ENCODE measurements at places on chromosomes 6 and 20.

- DNase-seq: no peak
Observed at GRCh38 chr20:44111712-44112335, 75.2 kb downstream of the JPH2 start.

DNA sequence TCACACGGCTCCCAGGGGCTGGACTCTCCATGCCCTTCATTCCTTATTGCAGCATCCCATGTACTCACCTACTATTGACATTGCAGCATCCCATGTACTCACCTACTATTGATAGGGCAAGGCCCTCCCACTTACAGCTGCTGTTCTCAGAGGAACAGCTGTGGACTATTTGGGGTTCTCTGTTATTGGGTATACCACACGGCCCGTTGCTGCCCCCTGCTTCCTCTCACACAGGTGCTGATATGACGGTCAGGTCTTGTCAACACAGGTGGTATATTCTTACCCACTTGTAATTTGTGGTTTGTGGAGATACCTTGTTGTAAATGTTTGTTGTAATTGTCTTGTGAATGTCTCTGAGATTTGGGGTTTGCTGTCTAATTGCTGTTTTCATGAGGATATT, 18.8 kb downstream of the ALDH5A1 start:
- DNase-seq: no peak

DNA sequence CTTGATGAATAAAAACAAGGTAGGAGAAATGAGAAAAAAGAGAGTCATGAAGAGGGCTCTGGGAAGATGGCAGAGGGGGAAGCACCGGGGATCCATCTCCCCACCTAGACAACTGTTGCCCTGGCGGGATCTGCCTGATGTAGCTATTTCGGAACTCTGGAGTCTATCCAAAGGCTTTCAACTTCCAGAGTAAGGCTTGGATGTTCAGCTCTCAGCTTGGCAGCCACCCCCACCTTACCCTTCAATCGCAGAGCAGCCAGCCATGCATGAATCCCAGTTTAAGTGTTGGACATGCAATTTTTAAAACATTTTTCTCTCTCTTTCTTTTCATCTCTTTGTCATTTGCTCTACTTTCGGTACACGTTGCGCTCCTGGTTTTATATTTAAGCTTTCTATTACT, 275.9 kb upstream of the EXOC2 start:
- no peak for DNase-seq

- DNase-seq: no peak
Observed at GRCh38 chr6:11132194-11132888, 20.8 kb upstream of the ERVFRD-1 start.

DNA sequence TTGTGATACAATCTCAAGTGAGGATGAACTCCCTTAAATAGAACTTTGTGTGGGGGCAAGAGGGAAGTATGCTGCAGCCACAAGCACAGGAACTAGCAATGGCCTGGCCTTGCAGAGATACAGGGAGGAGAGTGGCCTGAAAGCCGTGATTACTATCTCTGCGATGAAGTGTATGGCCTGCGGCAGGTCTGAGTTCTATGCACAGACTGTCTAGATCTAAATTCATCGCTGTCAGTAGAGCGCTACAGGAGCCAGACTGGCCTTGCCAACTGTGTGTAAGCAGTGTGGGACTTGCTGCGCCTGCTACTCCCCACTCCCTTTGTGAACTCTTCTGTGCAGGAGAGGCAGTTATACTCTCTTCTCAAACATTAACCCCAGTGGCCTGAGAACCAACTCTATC, 997.0 kb downstream of the GRIK2 start:
- no peak for DNase-seq

DNA sequence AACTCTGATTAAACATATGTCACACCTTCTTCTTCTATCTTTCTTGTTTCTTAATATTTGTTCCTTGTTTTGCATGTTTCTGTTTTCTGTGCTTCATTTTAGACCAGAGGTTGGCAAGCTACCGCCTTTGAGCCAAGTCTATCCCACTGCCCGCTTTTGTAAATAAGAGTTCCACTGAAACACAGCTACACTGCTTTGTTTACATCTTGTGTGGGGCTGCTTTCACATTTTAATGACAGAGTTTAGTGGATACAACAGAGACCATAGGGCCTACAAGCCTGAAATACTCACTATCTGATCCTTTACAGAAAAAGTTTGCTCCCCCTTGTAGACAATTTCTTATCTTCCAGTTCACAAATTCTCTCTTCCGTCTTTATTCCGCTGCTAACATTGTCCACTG, 109.4 kb upstream of the SPACA1 start:
- DNase-seq: no peak

- DNase-seq: no peak
Observed at GRCh38 chr6:57068061-57068460, 21.6 kb downstream of the KIAA1586 start.

GRCh38 chr20:42435230-42435629, 754.5 kb downstream of the PTPRT start:
- DNase-seq: no peak

GRCh38 chr6:129920103-129920798, 59.1 kb upstream of the TMEM244 start:
- no peak for DNase-seq

DNA sequence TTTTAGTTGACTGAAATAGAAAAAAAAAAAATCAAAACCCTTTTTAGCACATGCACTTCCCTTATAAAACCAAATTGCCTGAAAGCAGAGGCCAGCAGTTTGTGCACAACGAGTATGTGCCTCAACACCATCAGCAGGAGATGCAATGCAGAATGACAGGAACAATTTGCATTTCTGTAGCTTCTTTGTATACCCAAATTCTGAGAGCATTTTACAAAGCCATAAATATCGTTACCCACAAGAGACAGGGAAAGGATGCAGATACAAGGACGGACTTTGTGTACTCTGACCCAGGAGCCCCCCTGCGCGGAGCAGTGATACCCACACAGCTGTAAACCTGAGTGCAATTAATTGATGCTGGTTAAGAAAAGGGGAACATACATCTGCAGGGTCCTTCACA, 285.6 kb downstream of the PRKN start:
- no peak for DNase-seq

GRCh38 chr6:55994531-55994930, 119.1 kb upstream of the BMP5 start:
- DNase-seq: no peak

GRCh38 chr6:36946526-36946925, 8.0 kb upstream of the PI16 start:
- peak; percentile 49 for DNase-seq

DNA sequence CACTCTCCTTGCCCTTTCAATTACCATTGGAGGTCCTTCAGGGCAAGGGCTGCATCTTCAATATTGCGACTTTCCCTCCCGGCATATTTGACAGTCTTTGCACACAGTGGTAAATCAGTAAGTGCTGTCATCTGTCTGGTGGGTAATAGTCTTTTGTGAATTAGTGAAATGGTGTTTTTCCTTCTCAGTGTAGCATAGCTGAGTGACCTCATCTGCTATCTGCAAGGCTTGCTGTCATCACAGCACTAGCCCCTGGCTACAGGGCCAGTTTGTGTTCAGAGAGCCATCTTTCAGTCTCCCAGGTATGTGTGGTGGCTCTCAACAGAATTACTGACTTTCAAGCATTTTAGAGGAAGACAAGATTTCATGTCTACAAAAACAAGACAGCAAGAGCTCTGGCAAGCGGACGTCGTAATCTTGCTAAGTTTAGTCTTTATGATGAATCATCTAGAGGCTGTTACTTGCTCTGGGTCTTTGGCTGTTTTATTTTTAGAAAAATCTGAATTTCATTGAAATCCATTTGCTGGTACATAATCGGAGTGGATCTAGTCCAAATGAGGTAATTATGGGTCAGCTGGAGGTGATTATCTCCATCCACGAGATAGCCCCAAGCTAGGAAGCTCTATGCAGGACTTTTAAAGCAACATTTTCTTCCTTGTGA, 528.9 kb downstream of the EPM2A start:
- no peak for DNase-seq

- no peak for DNase-seq
Observed at GRCh38 chr6:64777941-64778785, 928.9 kb downstream of the EYS start.

DNA sequence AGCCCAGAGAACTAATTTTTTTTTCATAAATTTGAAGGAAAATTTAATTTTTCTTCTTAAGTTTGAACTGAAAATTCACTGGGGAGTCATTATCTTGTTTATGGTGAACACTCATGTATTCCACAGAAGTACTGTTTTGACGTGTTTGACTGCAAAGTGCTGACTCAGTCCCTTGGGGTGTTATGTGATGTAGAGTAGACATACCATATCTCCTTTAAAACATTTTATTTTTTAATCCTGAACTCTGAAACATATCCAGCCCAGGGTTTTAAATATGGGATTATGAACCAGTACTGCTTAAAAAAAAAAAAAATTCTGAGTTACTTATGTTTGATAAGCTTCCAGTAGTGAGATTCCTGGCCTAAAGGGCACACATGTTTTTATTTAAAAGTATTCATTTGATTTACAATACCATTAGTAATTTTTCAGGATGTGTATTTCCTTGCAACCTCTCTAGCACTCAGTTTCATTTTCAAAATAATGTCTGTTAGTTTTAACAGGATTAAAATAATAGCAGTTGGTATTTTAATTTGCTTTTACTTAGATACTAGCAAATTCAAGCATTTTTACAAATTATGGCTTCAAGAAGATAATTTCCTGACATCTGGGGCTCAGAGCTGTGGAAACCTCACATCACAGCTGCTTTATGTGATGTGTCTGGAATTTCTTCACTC, 81.7 kb upstream of the PDE10A start:
- DNase-seq: no peak

DNA sequence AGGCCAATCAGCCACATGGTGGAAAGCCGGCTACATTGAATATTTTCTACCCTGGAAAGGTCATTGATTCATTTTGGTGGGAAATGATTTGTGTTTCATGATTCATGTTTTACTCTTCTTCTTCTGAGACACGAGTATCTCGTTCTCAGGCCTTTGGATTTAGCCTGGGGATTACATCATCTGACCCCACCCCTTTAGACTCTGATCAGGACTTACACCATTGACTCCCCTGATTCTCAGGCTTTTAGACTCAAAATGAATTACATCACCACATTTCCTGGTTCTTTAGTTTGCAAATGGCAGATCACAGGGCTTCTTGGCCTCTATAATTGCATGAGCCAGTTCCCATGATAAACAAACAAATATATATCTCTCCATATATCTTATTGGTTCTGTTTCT, 228.8 kb downstream of the ADGRG6 start:
- DNase-seq: no peak

GRCh38 chr6:129895692-129896091, 34.6 kb upstream of the TMEM244 start:
- DNase-seq: no peak

GRCh38 chr20:10419550-10420133, 14.4 kb downstream of the MKKS start:
- no peak for DNase-seq

DNA sequence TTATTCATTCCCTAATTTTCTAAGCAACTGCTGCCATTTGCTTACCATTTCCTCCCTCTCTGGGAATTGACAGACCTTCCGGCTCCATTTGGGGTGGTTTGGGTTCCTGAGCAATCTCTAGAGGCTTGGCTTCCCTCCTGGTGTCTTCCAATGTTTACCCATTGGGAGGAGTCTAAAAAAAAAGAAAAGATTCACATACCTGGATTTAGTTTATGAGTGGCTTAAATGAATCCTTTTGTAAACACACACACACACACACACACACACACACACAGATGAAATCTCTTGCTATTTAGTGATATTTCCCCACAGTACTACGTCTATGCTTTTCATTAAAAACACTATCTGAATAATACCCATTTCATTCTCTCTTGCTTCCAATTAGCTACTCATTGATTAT, 48.3 kb upstream of the TRAF3IP2 start:
- DNase-seq: no peak

- DNase-seq: no peak
Observed at GRCh38 chr6:20606831-20607230, 72.6 kb downstream of the CDKAL1 start.

DNA sequence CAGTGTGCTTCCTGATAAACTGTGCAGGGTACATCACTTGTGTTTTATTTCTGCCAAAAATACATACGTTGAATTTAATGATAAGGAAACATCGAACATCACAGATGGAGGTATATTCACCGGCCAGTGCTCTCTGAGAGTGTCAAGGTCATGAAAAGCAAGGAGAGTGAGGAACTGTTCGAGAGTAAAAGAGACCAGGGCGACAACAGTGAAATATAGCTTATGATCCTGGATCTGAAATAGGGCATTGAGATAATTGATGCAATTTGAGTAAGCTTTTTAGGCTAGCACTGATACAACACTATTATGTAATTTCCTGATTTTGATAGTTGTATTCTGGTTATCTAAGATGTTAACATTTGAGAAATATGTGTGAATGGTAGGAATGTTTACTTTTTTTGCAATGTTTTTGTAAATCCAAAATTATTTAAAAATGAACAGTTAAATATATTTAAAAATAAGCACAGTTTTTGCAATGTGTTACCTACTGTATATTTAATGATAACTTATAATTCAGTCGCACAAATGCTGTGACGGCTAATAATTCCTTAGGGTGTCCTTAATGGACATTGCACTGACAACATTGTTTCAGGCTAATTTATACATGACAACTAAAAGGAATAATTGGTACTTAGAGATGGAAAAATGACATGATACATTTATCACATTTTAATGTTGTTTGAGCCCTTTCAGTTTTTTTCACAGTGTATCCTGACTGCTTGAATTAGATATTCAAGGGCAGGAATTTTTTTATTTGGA, 9.9 kb downstream of the RAB32 start:
- no peak for DNase-seq

DNA sequence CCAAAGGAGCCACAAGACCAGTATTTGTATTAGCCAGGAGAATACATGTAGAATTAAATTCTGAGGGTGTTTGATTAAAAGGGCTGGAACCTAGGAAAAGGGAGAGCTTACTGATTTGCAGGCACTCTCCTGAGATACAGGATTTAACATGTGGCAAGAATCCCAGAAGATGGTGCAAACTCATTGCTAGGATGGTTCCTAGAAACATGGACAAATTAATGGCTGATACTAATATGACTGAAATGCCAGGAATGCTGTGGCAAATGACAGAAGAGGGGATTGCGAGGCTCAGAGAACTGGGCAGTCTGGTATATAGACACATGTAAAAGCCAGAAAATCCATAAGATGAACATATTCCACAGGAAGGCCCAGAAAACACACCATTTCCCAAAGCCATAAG, 118.1 kb downstream of the RWDD2A start:
- DNase-seq: no peak

Measured in cardiac septum (tissue), 1 donor.